ENCODE measurements at places on chromosomes 6 and 20.

GRCh38 chr20:44970243-44970757, 4.0 kb downstream of the STK4 start:
- DNase-seq = no peak

DNA sequence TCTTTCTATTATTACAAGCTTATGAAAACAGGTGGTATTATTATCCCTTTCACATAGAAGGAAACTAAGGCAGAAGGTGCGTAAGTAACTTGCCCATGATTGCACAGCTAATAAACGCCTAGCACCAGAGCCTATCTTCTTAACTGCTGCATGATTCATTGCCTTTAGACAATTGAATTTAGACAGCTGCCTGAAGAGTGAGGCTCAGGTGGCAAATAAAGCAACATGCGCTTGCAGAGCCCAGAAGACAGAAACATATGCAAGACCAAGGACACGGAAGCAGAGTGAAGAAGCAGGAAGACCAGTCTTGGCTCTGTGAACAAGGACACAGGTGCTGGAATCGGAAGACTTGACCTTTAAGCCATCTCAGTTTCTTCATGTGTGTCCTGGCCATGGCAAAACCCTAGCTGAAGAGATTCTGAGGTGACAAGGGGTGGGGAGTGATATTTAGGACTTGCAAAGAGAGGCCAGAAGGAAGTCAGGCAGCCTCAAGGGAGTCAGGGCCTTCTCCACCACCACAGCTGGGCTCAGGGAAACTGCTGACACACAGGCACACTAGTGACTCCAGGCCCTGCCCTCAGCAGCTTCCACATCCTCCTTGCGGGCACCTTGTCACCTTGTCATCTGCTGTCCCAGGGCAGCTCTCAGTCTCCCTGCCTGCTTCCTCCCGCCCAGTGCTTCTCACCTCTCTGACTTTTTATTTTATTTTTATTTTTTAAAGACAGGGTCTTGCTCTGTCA, 91.7 kb upstream of the SLC22A16 start:
- DNase-seq = peak; percentile 59

DNA sequence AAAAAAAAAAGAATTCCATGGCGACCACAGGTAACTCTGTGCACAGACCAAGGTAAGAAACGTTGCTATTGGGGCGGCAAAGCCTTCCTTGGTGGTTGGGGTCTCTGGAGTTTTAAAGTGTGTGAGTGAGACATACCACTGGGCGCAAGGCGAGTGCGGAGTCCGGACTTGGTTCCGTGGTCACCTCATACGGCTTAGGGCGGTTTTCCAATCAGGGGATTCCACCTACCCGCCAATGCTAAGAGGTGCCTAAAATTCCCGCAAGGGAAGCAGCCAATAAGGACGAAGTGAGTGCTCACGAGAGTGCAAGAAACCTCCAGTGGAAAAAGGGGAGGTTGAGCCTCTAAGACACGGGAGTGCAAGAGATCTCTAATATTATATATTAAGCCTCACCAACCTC, 68.6 kb upstream of the PRSS16 start:
- no peak for DNase-seq

- DNase-seq = no peak
Measured at GRCh38 chr20:8250539-8251200, 118.6 kb downstream of the PLCB1 start.

DNA sequence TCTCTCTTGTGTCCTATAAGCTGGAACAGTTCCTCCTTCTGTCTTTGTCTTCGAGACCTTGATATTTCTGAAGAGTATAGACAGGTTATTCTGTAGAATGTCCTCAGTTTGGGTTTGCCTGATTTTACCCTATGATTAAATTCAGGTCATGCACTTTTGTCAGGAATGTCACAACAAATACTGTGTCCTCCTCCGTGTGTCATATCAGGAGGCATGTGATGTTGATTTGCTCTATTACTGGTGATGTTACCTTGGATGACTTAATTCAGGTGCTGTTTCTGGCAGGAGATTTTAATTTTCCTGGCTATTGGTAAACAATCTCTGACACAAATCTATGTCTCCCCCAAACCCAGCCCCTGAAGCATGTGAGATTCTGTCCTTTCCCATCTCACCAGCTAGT, 33.3 kb upstream of the CHMP4B start:
- no peak for DNase-seq

- no peak for DNase-seq
Measured at GRCh38 chr6:47440719-47441118, 36.9 kb upstream of the CD2AP start.

GRCh38 chr6:45215759-45216158, 112.4 kb upstream of the RUNX2 start:
- no peak for DNase-seq

DNA sequence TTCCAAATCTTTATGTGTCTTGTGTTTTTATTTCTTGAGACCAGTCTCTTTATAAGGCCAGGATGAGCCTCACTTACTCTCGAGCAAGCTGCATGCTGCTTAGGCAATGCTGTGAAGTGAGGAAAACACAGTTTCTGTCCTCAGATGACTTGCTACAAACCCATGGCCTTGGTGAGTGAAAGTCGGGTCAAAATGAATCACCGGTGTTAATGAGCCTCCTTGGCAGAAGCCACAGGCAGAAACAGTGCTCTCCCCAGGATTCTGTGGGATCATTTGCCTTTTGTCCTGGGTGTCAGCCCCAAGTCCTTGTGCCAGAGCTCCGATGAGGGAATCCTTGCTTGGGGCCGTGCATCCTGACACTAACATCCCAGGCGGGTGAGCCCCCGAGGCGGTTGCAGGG, 482.5 kb downstream of the QKI start:
- DNase-seq = no peak

DNA sequence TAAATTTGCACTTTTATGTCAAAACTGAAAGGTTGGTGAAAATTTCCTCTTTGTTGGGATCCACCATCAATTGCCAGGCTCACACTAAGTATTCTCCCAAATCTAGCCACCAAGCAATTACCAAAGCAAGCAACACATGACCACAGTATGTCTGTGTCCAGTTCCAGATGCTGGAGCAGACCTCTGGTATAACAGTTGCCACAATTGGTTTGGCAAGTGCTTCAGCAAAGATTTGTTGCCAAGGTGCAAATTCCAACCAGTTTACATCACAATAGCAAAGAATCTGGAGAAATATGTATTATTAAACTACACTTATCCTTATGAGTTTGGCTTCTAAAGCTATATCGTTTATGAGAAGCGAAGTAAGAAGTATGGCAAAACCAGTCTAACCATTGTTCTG, 6.4 kb downstream of the GTF2H5 start:
- DNase-seq = no peak

GRCh38 chr20:32189691-32190615, 17.6 kb downstream of the PLAGL2 start:
- DNase-seq = peak; percentile 24

GRCh38 chr20:2768632-2769015, 31.8 kb downstream of the CPXM1 start:
- DNase-seq = no peak

GRCh38 chr6:127102299-127102698, 16.2 kb upstream of the RSPO3 start:
- no peak for DNase-seq

DNA sequence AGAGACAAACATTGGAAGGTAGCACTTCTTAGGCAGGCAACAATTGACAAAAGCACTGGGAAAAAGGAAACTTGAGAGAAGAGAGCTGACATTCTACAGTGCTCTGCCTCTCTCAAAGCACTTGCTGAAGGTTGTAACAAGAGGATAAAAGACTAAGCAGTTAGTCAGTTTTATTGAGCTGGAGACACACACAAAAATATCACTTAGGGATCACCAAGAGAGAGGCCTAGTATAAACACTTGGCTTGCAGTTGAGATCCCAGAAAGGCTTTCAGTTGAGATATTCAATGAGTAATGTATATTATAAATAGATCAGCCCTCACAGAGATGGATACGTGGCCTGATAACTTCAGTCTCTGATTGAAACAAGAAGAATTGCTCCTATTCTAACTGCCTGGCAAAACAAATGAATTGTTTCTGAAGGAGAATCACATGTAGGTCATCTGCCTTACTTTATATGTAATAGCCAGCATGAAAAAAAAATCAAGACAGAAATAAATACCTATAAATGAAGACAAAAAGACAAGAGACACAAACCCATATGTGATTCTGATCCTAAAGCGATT, 747.2 kb upstream of the MAN1A1 start:
- no peak for DNase-seq

DNA sequence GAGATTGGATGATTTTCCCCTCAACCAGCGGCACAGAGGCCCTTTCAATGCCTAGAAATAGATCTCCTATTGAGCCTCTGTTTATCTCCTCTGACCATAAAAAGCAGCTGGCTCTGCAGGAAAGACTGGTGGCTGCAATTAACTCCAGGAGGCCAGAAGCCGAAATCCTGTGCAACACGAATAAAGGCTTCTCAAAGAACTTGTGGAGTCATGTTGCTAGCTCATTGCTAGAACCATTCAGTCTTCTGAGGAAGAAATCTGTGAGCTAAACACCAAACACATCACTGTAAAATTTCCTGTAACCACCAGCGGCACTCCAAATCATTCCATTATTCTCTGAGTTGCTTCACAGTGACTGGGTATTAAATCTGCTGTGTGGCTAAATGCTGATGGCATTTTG, 49.1 kb upstream of the TPD52L1 start:
- no peak for DNase-seq

DNA sequence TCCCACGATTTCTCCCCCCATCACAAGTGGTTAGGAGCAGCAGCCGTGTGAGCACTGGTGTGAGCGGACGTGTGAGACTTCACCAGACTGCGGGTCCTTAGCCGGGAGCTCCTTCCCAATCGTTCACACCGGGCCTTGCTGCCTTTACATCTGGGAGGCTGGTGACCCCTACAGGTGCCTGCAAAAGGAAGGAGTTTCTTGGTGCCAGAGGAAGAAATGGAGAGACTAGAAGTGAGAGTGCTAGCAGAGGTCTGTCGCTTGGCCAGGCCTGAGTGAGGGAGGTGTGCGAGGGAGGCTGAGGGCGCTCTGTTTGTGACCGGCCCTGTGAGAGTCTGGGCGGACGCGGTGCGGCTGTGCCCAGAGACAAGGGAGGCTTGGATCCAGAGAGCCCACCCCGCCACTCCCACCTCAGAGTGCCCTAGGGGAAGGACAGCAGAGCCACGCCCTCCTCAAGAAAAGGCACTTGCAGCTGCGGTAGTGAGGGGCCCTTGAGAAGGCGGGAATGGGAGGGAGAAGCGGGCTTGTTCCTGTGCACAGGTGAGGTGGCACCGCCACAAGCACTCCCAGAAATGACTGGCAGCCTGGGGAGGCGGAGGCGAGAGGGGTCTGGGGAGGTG, 10.0 kb upstream of the ARMC2 start:
- no peak for DNase-seq

GRCh38 chr6:89082486-89082891, 1.9 kb downstream of the PNRC1 start:
- DNase-seq = no peak

DNA sequence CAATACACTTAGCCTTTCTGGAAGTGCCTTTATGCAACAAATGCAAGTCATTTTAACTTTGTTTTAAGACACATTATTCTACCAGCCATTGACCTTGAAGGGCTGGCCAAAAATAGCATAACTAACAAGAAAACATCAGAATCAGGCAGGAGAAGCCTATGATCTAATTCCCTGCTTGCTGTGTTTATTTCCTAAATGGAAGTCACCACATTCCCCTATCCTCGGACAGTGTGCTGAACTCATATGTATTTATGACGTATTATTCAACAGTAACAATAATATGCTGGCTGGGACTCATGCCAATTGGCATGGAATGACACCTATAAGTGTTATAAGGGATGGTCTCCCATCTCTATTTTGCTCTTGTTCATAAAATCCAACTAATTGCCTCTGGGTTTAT, 140.7 kb downstream of the MAP3K7 start:
- DNase-seq = no peak
